ENCODE measurements at places on chromosomes 12 and 14.

DNA sequence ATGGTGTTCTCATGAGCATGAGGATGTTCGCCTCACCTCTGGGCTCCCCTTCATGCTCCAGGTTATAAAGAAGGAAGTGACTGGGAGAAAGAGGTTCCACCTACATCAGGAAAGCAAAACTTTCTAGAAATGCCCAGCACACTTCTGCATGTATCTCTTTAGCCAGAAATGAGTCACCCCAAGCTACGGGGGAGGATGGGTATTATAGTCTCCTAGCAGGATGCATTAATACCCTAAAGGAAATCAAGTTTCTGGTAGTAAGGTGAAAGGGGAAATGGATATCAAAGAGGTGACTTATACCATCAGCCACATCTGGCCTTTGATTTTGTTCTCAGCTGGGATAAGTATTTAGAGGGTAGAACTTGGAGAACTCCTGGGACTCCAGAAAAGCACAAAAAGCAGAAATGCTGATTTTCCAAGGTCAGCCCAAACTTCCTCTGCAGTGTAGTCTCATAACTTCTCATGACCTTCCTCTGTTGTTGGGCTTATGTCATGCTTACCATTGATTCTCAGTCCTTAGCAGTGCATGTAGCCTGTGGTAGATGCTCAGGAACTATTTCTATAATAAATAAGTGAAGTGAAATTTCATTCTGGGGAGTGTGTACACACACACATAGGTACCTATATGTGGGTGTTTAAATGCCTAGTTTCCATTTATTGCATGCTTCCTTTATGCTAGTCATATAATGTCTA is 209.4 kb upstream of the CRY1 start:
- no peak for DNase-seq

- no peak for DNase-seq
Observed at GRCh38 chr12:72207079-72207478, 65.1 kb upstream of the TRHDE start.

- DNase-seq: no peak
Observed at GRCh38 chr14:28926122-28926521, 159.5 kb downstream of the FOXG1 start.

DNA sequence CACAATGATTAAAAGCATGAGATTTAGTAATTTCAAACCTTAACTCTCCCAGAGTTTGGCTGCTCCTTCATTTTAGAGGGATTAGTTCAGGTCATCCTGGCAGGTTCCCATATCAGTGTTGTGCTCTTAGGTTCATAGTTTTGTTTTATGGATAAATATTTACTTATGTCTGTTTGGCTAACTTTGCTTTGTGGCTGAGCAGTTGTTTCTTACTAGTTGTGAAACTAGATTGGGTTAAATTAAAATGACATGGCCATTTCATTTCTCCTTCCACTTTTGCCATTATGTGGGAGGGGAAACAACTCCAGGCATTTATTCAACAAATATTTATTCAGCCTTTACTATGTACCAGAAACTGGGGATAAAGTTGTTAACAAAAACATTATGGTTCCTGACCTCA is 158.8 kb downstream of the TMTC3 start:
- DNase-seq: no peak

GRCh38 chr14:91607322-91608047 is 97.4 kb upstream of the PPP4R3A start:
- no peak for DNase-seq

DNA sequence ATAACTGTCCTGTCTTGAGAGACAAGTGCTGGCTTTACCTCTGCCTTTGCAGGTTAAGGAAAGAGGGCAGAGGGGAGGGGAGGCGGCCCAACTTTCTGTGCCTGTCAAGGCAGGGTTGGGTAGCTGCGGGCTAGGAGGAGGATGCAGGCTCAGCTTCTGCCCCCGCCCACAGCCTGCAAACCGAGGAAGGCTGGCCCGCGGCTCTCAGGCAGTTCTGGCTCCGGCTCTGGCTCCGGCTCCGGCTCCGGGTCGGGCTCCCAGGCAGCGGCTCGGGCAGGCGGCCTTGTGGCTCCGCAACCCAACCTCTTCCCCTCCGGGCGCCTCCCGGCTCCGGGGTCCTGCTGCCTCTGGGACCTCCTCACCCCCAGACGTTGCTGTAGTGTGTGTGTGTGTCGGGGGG is 92.9 kb downstream of the TMEM30B start:
- DNase-seq: no peak

DNA sequence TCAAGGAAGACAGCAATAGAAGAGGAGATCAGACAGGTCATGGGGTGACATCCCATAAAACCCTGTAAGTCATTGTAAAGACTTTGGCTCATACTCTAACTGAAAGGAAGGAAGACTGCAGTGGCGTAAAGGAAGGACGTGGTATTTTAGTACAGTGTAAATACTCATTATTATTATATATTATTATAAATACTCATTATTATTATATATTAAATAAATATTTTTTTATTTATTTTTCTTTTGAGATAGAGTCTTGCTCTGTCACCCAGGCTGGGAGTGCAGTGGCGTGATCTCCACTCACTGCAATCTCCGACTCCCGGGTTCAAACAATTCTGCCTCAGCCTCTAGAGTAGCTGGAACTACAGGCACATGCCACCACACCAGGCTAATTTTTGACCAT is 15.1 kb upstream of the LRP10 start:
- no peak for DNase-seq

DNA sequence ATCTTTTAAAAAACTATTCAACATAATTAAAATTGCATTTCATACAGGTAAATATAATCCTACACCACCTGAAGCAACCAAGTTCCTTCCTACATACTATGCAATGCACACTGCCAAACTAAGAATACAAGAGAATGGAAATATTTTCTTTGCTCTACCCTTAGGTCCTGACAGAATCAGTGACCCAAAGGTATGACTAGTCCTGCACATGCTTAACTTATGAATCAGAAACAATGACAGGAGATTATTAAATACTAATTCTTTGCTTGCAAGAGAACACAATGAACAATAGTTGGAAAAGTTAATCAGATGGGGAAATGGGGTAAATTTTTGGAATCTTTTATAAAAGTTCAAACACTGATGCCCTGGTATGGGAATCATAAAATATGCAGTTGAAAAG is 220.1 kb downstream of the SOX5 start:
- DNase-seq: no peak
